Omental fat pad (tissue), 4 donors: ENCODE measurements at places on chromosomes 5 and 9.

DNA sequence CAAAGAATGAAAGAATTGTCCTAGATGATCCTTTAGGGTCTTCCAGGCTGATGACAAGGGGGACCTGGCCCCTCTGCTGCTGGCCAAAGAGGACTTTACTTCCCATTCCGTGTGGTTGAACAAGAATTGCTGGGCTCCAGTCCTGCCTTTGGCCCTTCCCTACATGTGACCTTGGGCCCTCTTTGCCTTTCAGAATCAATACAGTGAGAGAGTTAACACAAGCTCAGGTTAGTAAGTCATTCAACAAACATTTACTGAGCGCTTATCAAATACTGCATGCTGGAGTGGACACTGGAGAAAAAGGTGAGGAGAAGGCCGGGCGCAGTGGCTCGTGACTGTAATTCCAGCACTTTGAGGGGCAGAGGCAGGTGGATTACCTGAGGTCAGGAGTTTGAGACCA, 113.1 kb downstream of the C9orf50 start:
- no peak for DNase-seq

DNA sequence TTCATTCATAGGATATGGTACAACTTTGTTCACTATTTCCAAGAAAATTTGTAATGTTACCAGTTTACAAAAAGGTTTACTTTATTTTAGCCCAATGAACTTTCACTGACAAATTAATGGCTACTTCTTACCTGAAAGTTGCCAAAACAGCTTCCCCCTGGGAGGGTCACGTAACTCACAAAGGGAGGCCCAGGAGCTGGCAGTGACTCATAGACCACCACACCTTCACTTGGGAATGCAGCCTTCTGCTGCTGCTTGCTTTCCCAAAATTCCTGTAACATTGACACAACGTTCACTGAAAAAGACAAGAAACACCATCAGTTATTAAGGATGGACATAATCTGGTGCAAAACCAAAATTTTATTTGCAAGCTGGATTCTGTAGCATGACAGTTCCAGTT, 18.1 kb downstream of the LIX1 start:
- no peak for DNase-seq

- no peak for DNase-seq
Measured at GRCh38 chr5:61623401-61624069, 291.5 kb downstream of the ZSWIM6 start.

DNA sequence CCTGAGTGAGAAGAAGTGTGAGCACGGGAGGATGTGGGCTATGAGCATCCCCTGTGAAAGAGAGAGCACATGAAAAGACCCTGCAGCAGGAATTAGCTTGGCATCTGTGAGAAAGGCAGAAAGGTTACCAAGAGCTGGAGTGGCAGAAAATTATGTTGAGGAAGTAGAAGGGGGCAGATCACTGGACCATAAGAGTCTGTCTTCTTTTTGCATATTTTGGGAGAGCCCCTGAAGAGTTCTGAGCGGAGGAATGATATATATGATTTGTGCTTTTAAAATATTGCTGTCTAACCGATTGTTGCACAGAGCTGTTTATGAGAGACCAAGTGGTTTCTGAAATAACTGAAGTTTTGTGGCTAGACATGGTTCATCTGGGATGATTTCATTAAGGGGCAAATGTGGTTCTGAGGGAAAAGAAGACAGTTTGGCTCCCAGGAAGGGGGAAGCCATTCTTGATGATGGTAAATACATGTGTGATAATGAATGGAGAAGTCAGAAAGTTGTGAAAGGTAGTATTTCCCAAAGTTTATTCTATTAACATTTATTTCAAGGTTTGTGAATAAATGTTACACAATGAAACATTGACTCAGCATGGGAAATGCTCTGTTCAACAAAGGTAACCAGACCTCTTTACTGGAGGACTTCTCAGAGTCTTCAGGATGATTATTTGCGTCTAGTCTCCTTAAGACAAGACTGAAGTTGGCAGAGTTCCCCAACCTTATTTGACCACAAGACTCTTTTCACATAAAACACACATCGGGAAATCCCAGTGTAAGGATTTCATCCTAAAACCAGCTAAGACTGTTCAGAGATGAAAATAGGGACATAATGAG, 31.5 kb upstream of the ADRB2 start:
- DNase-seq, result no peak

GRCh38 chr9:14417237-14417636, 103.3 kb upstream of the NFIB start:
- no peak for DNase-seq

DNA sequence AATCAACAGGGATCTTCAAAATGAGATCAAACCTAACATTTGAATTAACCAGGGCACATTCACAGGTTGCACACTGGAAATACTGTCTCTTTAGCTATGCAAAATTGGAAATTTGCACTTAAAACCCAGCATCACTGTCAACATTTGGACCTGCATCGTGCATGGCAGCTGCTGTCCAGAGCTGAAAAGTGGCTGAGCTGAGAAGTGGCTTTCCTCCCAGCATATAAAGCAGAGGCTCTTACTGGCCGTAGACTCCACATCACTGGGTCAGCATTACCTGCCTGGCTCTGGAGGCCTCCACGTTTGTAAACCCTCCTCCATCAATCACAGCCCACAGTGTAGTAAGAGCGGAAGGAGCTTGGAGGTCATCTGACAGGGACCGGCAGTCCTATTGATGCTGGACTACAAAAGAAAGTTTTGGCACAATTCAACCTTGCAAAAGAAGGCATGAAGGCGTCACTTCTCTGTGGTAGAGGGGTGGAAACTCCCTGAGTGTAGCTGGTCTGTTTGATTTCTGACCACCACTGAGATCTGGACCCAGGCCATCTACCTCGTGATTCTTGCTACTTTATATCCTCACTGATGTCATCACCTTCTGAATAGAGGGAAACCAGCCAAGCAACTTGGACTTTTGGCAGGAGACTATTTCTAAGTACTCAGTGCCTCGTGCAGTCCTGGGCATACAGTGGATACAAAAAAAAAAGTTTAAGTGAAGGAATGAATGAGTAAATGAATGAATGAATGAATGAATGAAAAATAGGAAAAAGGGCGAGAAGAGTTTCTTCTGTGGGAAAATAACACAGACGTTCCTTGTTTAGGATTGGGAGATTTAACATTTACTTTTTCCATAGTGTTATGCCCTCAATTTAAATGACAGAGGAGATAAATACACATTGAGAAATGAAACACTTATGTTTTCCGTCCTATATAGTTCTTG, 14.8 kb downstream of the RASEF start:
- DNase-seq, result no peak

GRCh38 chr5:40678026-40678425, 1.7 kb upstream of the PTGER4 start:
- no peak for DNase-seq

- DNase-seq, result no peak
Measured at GRCh38 chr9:16954040-16954439, 83.6 kb upstream of the BNC2 start.

GRCh38 chr5:64872044-64872443, 103.3 kb downstream of the CWC27 start:
- DNase-seq, result no peak
